ENCODE measurements at places on chromosomes 3 and 15.

GRCh38 chr3:139491027-139491700 lies 14.8 kb upstream of the RBP2 start:
- no peak for DNase-seq

DNA sequence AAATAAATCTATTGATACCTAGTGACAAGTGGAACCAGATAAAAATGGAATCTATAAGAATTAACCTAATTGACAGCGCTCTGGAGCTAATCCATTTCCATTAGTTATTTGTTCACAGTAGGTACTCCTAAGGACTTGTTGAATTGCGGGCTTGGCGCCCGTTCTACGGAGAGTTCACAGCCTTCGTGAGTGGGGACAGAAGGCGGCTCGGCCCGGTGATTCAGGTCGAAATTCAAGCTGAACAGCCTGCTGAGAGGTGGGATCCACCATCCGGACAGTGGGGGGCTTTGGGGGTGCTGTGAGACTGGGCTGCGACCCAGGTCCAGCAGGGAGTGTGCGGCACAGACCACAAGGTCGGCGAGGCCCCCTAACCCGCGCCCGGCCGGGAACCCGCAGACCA lies 779 bp upstream of the CTNNB1 start:
- no peak for DNase-seq

- no peak for DNase-seq
Observed at GRCh38 chr3:32113566-32113965, 7.1 kb downstream of the GPD1L start.

DNA sequence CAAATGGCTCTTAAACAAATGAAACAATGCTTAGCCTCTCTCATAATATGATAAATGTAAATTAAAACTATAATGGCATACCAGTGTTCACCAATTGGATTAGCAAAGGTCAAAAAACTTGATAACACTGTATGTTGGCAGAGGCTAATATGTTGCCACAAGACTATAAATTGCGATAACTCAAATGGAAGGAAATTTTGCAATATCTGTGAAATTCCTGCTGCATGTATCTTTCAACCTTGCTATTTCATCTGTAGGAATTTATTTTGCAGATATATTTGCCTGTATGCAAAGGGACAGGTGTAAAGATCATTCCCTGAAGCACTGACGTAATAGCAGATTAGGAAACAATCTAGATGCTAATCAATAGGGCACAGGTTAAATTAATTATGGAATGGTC lies 191.4 kb upstream of the EIF1B start:
- no peak for DNase-seq

DNA sequence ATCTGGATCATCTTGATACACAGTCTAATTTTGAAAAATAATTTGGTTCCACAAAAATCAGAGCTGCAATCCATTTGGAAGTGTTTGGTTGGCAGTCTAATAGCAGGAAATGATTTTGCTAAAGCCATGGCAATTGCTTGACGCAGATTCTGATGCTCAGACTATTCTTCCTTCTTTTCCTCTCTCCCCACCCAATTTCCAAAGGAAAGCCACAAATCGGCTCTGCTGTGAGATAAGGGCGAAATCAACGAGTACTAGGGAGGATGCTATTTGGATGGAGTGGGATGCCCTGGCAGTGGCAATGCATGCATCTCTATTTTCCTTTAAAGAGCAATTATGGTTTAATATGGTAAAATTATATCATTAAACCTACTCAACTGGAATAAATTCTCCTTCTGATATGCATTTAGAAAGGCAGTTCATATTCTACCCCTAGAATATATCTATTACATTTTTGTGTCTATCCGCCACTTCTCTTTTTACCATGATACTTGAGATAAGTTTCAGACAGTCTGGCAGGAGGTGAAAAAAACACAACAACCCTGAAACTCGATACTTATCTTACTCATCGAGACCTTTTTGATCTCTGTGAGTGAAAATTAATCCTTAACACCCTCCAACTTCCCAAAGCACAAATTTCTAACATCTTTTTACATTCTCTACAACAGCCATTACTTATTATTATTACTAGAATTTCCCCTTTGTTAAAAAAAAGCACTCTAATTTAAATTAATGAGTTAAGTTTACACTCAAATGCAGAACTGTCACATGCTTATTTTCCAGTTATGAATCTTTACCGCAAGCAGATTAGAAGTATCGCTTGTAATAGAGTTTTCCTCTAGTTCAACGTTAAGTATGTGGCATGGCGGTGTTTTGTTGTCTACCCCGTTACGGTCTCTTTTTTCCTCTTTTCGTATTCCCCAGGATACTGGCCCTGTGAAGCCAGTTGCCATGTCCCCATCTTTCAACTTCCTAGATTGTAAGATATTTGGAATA lies 433.3 kb downstream of the FOXP1 start:
- no peak for DNase-seq

DNA sequence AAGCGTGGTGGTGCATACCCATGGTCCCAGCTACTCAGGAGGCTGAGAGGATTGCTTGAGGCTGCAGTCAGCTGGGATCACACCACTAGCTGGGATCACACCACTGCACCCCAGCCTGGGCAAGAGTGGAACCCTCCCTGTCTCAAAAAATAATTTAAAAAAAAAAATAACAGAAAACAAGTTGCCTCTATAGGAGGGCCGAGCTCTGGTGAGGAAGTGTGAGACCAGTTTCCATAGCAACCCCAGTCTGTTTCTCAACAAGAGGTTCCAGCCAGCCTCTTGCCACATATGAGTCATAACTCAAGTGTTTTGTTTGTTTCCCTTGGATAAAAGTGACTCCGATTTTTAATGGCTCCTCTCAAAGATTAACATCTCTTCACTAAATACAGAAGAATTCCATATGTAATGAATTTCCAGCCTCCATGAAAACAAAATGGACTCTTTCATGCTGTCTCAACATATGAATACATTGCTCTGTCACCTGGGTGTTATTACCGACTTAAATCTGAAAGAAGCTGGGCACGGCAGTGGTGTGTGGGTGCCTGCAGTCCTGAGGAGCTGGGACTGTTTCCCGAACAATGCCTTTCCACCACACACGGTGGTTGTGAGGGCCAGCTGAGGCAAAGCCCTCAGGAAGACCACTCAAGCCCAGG lies 19.7 kb downstream of the TMEM43 start:
- DNase-seq = peak; percentile 90

- DNase-seq = no peak
Observed at GRCh38 chr3:162134571-162134970, 638.0 kb downstream of the OTOL1 start.

DNA sequence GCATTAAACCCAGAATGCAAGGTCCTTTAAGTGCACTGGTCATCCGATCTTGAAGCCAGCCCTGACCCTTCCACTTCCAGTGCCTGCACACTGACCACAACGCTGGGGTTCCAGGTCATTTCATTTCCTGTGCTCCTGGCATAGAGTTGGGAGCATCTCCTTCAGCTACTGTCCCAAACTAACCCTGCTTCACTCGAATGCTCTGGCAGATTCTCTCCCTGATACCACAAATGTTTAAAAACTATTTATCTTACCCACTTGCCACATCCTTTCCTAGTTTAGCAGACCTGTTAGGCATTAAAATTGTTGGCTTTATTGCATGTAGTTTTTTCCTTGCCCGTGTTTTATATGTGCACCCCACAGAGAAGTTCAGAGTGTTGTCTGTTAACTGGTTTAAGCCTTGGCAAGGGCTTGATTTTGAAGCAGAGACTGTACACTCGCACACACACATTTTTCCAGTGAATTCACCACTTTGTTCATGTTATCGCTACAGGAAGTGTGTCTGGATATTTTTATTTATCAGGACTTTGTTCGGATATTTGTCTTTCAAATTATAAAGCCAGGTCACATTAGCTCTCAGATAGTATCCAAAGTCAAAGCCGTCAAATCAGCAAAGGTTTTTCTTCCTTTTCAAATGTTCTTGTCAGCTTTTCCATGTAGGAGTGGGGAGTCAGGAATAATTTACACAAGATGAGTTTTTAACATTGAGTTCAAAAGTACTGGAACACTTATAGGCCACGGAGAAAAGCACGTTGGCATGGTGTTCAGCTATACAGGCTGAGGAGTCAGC lies 77.3 kb downstream of the ABI3BP start:
- no peak for DNase-seq

DNA sequence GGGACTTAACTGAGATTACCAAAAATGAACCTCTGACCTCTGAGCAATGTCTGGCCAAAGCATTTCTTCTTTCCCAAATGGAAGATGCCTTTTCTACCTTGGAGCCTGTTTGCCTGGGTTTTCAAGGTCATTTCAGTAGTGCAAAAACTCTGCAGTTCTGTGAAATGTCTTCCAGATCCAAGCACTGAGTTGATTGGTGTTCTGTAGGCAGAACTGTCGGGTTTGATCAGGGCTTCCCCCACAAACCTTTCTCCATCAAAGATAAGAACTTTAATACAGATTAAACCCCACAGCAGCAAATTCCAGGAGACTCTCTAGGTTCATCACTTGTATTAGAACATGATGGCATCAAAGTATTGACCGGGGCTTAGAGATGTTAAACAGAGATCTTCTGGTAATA lies 192.7 kb upstream of the TOPAZ1 start:
- no peak for DNase-seq

- DNase-seq = no peak
Observed at GRCh38 chr3:23199649-23200048, 3.5 kb upstream of the UBE2E2 start.

DNA sequence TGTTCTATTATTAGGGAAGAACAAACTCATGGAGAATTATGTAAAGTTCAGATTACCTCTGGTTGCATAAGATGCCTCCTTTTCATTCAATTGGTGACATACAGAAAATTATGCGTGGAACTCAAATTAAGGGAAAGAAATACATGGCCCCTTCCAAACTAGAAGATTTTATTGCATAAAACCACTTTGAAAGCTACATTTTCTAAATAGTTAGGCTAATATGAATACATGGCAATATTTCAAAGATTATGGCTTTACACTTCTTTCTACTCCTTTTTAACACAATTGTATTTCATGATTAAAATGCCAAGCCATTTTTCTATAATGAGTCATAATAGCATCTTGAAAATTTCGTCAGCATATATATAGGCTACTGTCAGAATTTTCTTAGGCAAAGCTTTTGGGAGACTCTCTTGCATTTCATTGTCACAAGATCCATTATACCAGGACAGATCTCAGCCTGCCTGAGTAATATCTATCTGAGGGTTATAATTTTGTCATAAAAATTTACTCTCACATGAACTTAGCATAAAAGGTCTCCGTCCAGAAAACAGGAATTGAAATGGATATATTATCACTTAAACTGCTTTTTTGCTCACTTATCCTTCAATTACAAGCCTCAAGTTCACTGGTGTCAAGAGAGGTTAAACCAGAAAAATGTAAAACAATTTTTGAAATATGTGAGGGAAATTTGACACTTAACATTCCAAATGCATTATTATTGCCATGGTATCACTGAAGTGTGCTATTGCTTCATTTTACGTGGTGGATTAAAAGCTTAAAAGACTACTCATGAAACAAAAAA lies 37.1 kb downstream of the CPA3 start:
- no peak for DNase-seq

- DNase-seq = no peak
Observed at GRCh38 chr3:23086331-23086730, 116.8 kb upstream of the UBE2E2 start.

Measured in CD4-positive, alpha-beta T cell treated with Interferon gamma for 1 hour (primary cell).